ENCODE measurements at places on chromosomes 3 and 15.

DNA sequence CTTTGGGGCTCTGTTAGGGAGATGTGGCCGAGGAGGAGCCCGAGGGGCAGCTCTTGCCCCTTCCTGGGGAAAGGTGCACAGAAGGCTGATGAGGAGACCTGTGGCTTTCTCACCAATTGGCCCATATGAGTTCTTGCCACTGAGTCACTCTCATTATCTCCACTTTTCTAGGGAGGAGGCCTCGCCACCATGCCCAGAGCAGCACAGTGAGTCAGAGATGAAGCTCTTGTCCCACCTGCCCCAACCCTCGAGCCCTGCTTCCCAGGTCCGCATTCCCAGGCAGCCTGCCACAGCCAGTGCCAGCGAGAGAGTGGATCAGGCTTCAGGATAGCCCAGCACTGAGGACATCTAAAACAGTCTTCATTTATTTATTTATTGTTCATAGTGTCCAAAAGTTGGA, 53.5 kb downstream of the AMOTL2 start:
- DNase-seq, result no peak

GRCh38 chr15:56254265-56254664, 10.6 kb upstream of the RFX7 start:
- no peak for DNase-seq

DNA sequence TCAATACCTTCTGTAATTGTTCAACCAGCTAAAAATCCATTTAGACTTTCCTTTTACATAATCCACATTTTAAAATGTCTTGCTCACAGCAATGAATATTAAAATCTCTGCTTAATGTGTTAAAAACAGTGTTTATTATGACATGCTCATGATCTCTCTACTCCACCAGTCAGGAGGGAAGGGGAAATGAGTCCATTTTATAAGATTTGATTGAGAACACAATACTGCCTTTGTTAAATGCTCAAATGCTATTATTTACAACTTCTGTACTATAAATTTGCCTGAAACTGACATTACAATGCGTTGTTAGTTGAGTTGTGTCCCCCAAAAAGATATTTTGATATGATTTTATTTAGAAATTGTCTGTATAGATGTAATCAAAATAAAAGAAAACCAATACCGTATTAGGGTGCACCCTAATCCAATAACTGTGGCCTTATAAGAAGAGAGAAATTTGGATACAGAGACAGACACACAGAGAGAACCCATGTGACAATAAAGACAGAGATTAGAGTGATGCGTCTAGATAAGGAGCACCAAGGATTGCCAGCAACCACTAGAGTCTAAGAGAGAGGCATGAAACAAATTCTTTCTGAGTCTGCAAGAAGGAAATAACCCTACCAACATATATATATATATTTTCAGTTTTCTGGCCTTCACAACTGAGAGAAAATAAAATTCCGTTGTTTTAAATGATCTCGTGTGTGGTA, 9.1 kb upstream of the PLSCR4 start:
- no peak for DNase-seq

GRCh38 chr15:63370764-63371163, 10.9 kb downstream of the CA12 start:
- DNase-seq, result no peak

GRCh38 chr3:193884027-193884426, 251.9 kb upstream of the HES1 start:
- no peak for DNase-seq

GRCh38 chr3:128196647-128197046, 43.4 kb downstream of the EEFSEC start:
- DNase-seq, result no peak

- no peak for DNase-seq
Observed at GRCh38 chr15:38930851-38931572, 366.4 kb upstream of the RASGRP1 start.

DNA sequence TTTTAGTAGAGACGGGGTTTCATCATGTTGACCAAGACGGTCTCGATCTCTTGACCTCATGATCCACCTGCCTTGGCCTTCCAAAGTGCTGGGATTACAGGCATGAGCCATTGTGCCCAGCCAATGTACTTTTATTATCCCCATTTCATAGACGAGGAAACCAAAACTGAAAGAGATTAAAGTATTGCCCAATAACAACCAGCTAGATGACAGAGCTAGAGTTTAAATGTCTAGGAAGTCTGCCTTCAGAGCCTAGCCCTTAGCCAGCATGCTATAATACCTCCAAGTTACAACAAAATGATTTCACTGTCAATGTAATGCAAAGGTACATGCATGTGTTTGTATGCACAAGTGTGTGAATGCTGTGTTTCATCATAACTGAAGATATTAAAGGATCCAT, 389.4 kb upstream of the RBMS3 start:
- DNase-seq, result no peak

GRCh38 chr3:184570489-184570888, 8.9 kb downstream of the EPHB3 start:
- DNase-seq, result no peak

GRCh38 chr3:14242490-14243311, 64.1 kb downstream of the LSM3 start:
- no peak for DNase-seq

DNA sequence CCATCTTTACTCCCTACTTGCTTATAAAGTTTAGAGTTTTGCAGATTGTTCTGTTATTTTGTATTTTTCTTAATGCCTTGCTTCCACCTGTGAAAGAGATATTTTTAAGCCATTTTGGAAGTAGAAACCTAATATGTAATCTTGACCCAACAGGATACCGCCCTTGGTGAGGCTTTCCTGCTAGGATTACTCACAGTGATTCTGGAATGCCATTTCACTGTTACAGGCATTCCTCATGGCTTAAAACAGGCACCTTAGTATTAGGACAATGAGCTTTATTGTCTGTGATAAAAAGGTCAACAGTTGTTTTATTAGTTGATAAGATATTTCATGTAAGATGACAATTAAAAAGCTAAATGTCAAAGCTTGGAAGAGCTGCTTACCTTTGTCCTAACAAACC, 58.2 kb downstream of the PHLDB2 start:
- DNase-seq, result no peak

- DNase-seq, result no peak
Observed at GRCh38 chr15:95016511-95017229, 785.3 kb downstream of the MCTP2 start.

GRCh38 chr15:77418391-77418965, 1.4 kb downstream of the PEAK1 start:
- peak; percentile 19 for DNase-seq

DNA sequence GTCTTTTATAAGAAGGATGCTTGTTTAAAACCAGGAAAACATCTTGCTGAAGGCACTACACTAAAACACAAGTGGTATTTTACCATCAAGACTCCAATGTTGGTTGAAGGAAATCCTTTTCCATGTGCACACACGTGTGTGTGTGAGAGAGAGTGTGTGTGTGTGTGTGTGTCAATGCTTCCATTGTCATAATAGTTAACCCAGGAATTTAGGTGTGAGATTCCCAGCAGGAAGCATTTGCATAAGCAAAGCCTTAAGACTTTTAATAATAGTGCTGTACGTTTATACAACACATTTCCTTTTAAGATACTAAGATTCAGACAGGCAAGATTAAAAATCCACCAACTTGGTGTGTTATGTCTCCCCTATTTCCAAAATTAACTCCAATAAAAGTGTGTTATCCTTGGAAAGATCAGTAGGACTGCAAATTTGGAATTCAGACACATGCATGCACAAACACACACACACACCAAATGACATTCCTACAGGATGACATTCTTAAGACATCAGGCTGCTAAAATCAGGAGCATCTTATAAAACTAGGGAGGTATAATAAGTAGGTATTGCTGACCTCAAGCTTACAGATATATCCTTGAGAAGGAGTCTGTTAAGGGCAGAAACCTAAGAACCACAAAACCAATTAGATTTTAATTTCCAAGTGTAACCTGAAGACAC, 18.3 kb downstream of the LMCD1 start:
- DNase-seq, result no peak

DNA sequence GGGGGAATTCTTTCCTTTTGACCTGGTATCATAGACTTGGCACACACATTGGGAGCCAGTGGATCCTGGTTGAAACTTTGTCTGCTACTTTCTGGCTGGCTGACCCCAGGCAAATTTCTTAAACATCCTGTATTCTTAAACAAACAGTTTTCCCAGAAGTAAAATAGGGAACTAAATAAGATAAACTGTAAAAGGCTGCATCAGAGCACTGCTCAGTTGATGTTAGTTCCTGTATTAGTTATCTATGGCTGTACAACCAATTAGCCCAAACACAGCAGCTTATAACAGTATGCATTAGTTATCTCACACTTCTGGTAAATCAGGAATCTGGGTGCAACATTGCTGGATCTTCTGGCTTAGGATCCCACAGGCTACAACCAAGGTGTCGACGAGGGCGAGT, 73.1 kb upstream of the SLCO3A1 start:
- DNase-seq, result no peak

DNA sequence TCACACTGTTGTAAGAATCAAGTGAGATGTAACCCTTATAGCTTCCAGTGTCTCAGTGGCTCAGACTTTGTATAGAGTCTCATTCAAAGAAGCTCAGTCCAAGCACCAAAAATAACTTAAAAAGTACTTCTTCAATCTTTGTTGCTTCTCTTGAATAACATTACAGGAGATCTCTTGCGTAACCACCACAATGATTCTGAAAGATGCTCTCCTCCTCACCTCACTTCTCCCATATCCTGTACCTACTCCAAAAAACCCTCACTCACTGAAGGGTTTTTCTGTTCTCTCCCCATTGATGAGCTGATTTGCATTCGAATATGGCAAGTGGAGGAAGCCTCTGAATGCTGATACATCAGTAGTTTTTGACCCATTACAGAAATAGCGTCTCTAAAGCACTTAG, 39.4 kb upstream of the MRPS22 start:
- DNase-seq, result no peak

- no peak for DNase-seq
Observed at GRCh38 chr3:143265501-143266070, 146.0 kb downstream of the CHST2 start.

- DNase-seq, result no peak
Observed at GRCh38 chr15:92920595-92921161, 20.6 kb downstream of the CHD2 start.

DNA sequence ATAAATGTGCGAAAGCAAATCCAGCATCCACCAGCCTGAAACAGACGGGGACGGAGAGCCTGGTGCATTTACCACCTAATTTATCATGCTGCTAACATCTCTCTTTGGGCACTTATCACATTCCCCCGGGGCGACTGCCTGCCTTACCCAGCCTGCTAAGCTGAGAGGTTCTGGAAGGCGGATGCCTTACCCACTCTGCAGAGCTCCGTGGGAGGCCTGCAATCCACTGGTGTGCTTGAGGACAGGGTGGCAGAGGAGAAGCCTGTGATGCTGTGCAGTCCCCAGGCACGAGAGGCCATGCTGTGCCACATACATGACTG, 25.5 kb downstream of the MGLL start:
- no peak for DNase-seq

DNA sequence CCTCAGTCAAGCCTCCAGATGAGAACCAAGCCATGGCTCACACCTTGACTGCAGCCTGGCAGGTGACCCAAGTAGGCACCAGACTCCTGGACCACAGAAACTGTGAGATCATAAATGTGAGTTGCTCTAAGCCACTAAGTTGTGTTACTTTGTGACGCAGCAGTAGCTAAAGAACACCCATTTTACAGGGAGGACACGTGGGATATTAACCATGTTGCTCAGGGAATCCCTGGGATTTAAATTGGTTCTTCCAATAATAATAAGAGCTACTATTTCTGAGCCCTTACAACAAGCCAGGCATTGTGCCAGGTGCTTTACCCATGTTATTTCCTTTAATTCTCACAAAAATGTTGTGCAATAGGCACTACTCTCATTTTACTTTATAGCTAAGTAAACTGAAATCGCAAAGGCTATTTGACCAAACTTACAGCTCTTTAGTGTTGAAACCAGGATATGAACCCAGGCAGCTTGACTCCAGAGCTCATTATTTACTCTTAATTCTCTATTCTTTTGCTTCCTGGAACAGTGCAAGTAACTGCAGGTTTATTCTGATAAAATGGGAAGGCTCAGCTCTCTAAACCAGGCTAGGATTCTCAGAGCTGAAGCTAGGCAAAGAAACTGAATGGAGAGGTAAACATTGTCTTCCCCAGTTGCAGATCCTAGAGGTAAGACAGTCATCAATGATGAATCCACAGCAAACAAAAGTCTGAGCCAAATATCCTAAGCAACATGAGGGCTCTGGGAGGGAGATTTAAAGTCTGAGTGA, 294.4 kb downstream of the KBTBD8 start:
- no peak for DNase-seq

GRCh38 chr3:64675687-64676247, 12.0 kb downstream of the ADAMTS9 start:
- DNase-seq, result no peak

DNA sequence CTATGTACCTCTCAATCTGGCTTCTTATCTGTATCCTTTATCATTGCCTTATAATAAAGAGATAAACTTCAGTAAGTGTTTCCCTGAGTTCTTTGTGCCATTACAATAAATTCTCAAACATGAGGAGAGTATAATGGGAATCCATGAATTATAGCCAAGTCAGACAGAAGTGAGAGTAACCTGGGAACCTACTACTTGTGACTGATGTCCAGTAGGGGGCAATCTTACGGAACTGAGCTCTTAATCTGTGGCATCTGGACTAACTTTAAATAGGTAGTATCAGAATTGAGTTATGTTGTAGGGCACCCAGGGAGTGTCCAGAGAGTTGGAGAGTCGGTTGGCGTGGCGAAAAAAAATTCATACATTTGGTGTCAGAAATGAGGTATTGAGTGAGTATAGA, 542.6 kb downstream of the ZBBX start:
- DNase-seq, result peak; percentile 37

GRCh38 chr3:120440001-120440703, 10.6 kb downstream of the FSTL1 start:
- no peak for DNase-seq

DNA sequence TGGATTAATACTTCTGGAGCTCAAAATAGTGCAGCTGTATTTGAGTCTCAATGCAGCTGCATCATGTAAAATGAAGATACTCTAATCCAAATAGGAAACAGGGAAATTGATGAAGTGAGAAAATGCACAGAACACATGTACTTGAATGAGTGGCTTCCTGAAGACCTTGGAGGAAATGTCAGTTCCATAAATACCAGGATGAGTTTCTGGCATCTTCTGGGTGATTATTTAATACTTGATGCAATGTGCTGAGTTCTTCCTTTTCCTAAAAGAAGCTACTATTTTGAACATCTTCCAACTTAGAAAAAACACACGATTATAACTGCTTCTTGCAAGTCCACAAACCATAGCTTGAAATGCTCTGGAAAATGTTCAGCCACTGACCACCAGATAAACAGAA, 162.8 kb downstream of the SLC9A9 start:
- no peak for DNase-seq

Data from small intestine (tissue), 16 donors.